ENCODE measurements at places on chromosomes 11 and 22.

GRCh38 chr11:34427186-34427805 lies 11.4 kb upstream of the CAT start:
- peaks cover 23% of the 10 kb centered on the region for H3K27me3 ChIP-seq
- no peaks in the 10 kb centered on the region for H3K36me3 ChIP-seq
- peaks cover 4% of the 10 kb centered on the region for H3K4me1 ChIP-seq
- H3K27ac ChIP-seq: no peak overlapping the region
- no peak for DNase-seq

- no peaks in the 10 kb centered on the region for H3K36me3 ChIP-seq
- no peak for DNase-seq
- no peak overlapping the region for H3K27ac ChIP-seq
- H3K4me1 ChIP-seq: no peaks in the 10 kb centered on the region
Measured at GRCh38 chr11:62980133-62980760, 4.5 kb downstream of the SLC22A6 start.

DNA sequence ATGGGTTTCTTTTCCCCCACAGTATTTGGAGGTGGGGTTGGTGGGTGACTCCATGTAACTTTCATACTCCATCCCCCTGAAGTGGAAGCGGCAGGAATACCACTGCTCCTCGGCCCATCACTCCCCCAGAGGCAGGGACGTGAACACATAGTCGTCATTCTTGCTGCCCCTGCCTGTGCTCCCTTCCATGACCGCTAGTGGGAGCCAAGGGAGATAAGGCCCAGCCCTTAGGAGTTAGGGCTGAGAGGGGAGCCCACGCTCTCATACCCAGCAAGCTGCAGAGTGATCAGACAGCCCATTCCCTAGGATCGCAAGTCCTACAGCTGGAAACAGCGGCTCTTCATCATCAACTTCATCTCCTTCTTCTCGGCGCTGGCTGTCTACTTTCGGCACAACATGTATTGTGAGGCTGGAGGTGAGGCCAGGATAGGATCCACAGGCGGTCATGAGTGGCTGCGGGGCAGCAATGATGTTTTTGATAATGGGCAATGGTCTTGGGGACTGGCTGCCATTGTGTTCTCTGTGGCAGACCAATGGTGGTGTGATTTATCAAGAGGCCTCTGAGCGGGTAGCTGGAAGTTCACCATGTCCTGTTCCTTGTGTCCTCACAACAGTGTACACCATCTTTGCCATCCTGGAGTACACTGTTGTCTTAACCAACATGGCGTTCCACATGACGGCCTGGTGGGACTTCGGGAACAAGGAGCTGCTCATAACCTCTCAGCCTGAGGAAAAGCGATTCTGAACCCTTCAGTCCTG lies 15.9 kb downstream of the RHOG start:
- DNase-seq: peak; percentile 94
- H3K36me3 ChIP-seq: peaks cover 48% of the 10 kb centered on the region
- peak overlapping the region; percentile 71 for H3K27ac ChIP-seq
- H3K27me3 ChIP-seq: no peaks in the 10 kb centered on the region

- no peaks in the 10 kb centered on the region for H3K27me3 ChIP-seq
- no peak overlapping the region for H3K27ac ChIP-seq
- peak; percentile 97 for DNase-seq
- peaks cover 5% of the 10 kb centered on the region for H3K4me1 ChIP-seq
- H3K36me3 ChIP-seq: peaks cover 10% of the 10 kb centered on the region
Measured at GRCh38 chr11:64894070-64894811, 15.8 kb upstream of the EHD1 start.

DNA sequence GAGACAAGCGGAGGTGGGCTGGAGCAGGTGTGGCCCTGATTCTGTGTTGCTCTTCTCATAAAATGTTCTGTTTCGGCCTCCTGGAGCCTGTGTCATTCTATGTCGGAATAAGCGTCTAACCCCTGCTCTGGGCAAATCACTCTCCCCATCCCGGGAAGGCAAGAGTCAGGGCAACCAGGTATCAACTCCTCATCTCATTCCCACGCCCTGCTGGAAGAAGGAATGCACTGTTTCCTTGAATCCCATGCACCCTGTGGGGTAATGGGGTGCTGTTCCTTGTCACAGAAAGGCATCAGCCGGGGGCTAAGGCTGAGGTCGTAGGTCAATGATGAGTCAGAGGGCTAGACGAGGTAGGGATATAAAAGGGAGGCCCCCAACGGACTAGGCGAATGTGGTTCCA lies 2.6 kb downstream of the FAM180B start:
- H3K27ac ChIP-seq: no peak overlapping the region
- H3K36me3 ChIP-seq: peaks cover 4% of the 10 kb centered on the region
- H3K4me3 ChIP-seq: no peak overlapping the region
- peaks cover 15% of the 10 kb centered on the region for H3K27me3 ChIP-seq

Data from activated CD4-positive, alpha-beta T cell treated with anti-CD3 and anti-CD28 coated beads, Interleukin-2, amount 10 ng/mL, durations not matched to agents 24 days and 14 days (primary cell).